NCI-H1048 (cell line): ENCODE measurements at places on chromosomes 7 and 10.

GRCh38 chr10:100723770-100724530, 21.4 kb upstream of the PAX2 start:
- DNase-seq: no peak

GRCh38 chr7:37901890-37902524, 14.6 kb downstream of the SFRP4 start:
- DNase-seq: no peak

- DNase-seq: no peak
These were observed 151.1 kb downstream of the DKK1 start for GRCh38 chr10:52465202-52465601.

- no peak for DNase-seq
These were observed 34.5 kb downstream of the GOT1 start for GRCh38 chr10:99395750-99396445.

DNA sequence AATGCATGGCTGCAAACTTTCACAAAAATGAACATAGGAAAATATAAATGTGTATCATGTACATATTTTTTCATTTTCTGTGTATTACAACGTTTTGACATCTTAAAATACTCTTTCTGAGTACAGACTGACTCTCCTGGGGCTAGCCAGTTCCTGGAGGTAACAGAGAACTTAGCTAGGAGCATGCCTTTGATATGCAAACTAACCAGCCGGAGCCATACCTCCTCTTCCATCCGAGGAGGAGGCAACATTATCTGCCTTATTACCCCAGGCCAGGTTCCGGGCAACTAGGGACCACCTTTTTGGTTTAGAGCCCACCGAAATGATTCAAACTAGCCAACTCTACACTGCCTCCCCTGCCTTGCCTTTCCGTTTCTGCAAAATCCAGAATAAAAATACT, 33.7 kb upstream of the HECW1 start:
- no peak for DNase-seq
